DMS153 (cell line): ENCODE measurements at places on chromosomes 11 and 22.

- DNase-seq, result no peak
Observed at GRCh38 chr11:112617098-112617425, 344.2 kb upstream of the NCAM1 start.

GRCh38 chr22:37609240-37610152, 862 bp downstream of the GGA1 start:
- DNase-seq, result no peak

- DNase-seq, result no peak
Observed at GRCh38 chr11:22957786-22958185, 97.5 kb upstream of the CCDC179 start.

DNA sequence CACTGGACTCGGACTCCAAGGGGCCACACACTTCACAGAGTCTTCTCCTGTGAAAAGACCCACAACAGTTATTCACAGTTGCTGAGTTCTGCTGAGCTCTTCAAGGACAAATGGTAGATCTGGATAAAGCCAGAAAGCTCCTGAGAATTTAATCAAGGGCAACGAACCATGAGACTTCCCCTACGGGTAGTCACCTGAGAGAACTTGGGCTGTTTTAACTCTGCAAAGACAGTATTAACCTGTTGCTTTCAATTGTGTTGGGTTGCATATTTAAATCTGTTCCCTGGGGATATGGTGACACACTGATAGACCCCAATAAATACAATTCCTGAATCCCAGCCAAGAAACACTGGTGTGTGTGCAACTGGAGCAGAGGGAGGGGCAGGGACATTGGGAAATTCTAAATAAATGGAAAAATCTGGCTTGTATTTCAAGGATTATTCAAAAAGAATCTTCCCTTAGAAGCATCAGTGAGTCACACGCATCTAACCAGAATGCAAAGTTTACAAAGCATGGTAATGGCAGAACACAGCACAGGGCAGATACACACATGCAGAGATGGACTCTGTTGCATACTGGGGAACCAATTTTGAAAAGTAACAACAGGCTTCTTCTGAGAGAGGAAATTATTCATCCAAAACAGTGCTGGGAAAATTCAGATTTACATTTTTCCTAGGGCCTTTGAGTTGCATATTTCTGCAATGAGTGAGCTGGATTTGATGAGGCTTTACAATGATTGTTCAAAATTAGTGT, 4.0 kb downstream of the KCNJ1 start:
- no peak for DNase-seq

DNA sequence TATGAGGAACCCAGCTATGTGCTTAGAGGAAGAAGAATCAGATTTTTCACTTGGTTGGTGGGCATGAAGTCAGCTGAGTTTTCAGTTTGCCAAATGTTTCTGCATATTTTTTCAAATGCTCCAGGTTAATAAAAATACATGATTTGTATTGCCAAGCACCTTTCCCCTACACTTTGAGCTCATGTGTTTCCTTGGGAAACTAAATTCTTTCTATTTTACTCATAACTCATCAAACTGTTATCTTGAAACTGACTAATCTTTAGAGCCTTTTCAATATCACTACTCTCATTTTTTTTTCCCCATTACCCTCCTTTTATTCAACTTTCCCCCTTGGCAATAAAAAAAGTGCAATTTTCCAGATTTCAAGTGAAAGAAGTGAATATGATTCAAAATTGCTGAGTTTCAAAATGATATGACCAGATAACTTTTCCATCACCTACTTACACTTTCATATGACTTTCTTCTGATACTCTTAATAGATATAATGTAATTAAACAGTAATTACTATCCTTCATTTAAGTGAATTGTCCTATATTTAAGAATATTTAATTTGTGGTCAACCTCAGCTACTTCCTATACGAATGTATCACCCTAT, 91.9 kb upstream of the SOX6 start:
- DNase-seq, result no peak

DNA sequence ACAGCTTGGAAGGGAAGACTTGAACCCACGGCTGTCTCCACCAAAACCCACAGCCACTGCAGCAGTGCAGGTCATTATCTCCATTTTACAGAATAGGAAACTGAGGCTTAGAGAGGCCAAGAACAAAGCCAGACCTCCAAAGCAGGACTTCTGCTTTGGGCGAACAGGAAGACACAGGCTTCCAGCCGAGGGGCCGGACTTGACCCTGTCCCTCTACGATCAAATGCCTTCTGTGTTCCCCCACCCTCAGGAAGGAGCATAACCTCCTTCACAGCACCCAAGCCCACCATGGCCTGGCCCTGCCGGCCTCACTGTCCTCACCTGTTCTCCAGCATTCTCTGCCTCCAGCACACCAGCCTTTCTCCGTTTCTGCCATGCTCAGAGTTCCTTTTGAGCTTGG, 15.8 kb downstream of the IGLL1 start:
- DNase-seq, result no peak

- DNase-seq, result no peak
Observed at GRCh38 chr22:39309881-39310714, 9.3 kb downstream of the RPL3 start.

- DNase-seq, result no peak
Observed at GRCh38 chr22:46592390-46592872, 27.8 kb upstream of the GRAMD4 start.

DNA sequence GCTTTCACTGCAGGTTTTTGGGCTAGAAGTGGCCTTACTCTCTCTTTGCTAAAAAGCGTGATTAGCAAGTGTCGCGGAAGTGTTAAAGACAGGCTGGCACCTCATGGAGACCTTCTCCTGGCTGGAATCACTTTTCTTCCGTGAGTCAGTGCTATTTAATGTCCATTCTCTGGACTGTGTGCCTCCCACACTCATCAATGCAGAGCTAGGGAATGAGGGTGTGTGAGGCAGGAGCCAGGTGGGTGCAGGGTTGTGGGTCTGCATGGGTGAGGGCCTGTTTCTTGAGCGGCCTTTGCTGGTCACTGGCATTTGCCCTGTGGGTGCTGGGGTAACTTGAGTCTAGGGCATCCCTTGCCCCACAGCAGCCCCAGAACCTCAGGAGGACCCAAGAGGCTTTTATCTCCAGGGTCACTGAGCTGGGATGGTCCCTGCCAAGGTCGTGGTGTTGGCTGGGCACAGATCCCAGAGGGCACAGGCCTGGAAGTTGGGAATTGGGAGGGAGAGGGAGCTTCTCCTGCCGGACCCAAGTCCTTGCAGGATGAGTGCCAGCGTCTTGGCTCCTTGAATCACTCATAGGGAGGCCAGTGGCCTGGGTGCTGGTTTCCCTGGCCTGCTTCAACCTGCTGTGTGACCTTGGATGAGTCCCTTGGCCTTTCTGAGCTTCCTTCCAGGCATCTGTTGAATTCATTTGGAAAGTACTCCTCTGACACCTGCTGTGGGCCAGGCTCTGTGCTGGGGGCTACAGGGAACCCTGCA, 30.0 kb downstream of the KIAA1671 start:
- no peak for DNase-seq

DNA sequence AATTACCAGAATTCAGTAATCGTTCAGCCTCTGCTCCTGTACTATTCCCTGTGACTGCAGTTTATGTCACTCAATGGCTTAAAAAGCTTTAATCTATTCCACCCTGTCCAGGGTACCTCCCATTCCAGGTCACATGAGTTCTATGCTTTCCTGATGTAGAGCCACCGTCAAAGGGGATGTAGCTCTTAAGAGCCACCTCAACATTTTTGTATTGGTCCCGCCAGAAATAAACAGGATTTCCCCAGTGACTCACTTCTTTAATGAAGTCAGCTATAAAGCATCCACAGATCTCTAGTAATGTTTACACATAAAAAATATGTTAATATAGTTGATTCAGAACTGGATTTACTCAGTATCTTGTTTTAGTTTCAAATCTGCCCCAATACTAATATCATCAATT, 1.3 kb upstream of the OR8D1 start:
- no peak for DNase-seq

- no peak for DNase-seq
Observed at GRCh38 chr11:2160736-2161259, at the start of gene INS. TSS of gene INS (minus strand) at chr11:2161209. CDS start at chr11:2160971, 238 bp downstream.

GRCh38 chr22:50716290-50717024, 21.5 kb upstream of the ACR start:
- no peak for DNase-seq

DNA sequence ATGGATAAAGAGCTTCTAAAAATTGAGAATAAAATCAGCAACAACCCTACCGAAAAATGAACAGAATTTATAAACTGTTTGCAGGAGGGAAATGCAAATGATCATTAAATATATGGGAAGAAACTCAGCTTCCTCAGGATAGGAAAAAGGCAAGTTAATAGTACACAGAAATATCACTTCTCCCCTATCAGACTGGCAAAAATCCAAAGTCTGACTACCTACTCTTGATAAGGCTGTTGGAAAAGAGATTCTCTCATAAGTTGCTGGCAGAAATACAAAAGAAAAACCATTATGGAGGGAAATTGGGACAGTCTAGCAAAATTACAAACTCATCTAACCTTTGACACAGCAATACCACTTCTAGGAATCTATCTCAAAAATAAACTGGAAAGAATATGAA, 100.9 kb upstream of the LDLRAD3 start:
- no peak for DNase-seq

- no peak for DNase-seq
Observed at GRCh38 chr11:45083544-45084087, 62.8 kb upstream of the PRDM11 start.

DNA sequence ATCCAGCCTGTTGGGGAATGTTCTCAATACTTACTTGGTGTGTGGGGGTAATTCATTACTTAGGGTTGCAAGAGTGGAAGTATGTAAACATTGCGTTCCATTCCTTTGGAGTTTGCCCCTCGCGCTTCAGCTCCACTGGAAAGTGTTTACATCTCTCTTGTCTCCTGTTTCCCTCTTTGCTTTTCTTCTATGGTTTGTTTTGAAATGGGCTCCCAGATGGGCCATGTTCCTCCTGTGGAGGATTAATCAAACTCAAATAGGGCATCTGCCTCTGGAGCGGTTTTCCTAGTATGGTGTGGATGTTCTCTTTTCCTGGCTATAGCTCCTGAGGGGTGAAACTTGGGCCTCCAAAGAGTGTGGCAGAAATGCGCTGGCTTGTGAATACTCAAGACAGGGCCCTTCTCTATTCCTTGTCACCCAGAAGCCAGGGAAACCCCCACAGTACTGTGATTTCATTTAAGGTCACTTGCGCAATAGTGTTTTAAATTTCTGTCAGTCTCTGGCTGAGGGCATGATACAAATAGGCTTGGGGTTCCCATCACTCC, 51.9 kb downstream of the CD44 start:
- DNase-seq, result no peak

GRCh38 chr11:31509051-31509428, 382 bp downstream of the IMMP1L start:
- DNase-seq, result no peak

GRCh38 chr11:22344081-22344480, 5.9 kb downstream of the SLC17A6 start:
- DNase-seq, result no peak

DNA sequence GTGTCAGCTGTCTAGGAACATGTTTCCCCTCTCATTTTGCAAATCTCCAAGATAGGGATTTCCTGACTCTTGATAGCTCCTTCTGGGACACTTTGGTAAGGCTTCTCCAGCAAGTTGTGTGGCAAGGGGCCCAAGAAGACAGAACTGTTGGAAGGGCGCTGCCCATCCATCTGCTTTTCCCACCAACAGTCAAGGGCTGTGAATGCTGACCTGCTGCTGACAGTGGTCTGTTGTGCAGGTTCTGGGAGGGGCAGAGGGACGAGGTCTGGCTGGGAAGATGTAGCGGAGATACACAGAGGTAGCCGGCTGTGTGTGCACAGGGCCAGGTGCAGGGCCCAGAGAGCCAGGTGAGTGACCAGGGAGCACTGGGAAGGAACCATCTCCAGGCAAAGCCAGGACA, 12.2 kb downstream of the BCR start:
- no peak for DNase-seq
